SK-N-DZ (cell line): ENCODE measurements at places on chromosomes 6 and 20.

- no peak for DNase-seq
Observed at GRCh38 chr6:114281496-114281895, 61.3 kb downstream of the HS3ST5 start.

DNA sequence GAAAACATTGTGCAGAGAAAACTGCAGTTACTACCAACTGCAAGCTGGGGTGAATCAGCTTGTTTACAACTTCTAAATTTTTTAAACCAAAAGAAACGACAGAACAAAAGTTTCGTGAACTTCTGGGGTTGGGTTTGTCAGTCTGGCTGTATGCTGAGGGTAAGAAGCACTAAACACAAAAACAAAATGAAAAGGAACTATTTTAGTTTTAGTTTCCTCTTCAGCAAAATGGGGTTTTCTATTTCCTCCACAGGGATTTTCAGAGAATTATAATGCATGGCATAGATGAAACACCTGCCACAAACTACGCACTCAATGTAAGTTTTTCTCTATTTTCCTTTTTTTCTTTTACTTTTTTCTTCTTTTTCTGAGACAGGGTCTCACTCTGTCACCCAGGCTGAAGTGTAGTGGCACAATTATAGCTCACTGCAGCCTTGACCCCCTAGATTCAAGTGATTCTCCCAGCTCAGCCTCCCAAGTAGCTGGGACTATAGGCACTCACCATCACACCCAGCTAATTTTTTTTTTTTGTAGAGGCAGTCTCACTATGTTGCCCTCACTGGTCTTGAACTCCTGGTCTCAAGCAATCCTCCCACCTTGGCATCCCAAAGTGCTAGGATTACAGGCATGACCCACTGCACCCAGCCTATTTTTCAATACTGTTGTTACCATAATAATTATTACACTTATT, 40.6 kb downstream of the CGA start:
- no peak for DNase-seq

GRCh38 chr6:155024391-155025027, 29.4 kb downstream of the TIAM2 start:
- DNase-seq: no peak

DNA sequence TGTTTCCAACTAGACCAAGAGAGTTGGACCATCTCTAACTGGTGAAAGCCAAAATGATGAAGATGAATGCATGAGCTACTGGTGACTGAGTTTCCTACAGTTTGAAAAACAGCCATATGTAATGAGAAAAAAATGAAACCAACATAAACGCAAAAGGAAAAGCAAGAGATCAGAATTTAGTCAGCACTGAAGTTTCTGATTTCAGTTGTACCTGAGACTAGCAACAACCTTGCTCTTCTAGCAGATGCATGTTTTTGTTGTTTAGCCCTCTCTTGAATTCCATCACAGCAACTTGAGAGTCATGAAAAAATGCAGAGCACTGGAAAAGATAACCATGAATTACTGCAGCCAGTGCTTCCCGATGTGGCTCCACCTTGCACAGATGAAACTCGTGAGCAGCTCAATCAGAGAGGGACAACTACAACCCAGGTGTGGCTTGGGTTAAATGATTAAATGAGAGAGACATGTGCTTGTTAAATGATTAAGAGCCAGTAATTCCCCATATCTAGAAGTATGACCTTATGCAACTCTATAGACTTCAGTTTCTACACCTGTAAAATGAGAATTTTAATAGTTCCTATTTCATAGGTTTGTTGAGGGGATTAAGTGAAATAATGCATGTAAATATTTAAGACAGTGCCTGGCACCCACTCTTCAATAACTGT, 104.8 kb downstream of the ELOVL4 start:
- DNase-seq: no peak

DNA sequence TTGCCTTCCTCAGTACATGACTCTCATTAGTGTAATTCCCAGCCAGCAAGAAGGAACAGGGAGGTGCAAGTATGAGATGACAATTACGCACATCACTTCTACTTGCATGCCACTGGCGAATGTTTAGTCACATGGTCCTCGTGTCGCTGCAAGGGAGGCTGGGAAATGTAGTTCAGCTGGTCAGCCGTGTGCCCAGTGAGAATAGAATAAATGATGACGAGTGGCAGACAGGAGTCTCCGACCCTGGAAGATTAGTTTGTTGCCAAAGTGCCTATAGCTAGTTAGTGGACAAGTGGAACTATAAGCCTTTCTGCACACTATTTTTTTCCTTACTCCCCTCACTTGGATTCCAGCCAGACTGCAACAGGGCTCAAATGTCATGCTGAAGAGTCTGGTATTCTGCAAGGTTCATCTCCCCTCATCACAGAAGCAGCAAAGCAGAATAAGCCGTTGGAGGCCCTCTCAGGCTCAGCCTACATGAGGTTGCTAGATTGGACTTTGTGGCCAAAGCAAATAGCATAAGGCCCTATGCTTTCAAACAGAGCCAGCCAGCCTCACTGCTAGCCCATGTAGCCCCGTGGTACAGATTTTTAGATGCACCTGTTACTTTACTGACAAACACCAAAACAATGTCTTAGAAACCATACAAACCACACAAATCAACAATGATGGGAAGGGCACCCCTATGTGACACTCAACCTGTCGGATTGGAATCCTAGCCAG, 9.7 kb downstream of the LINC00237 start:
- peak; percentile 52 for DNase-seq
